Panc1 (cell line): ENCODE measurements at places on chromosomes 3 and 15. TPM values are rescaled to one million over a fixed set of nuclear protein-coding genes. Genes with fewer than 3 reads are reported as not detected.

DNA sequence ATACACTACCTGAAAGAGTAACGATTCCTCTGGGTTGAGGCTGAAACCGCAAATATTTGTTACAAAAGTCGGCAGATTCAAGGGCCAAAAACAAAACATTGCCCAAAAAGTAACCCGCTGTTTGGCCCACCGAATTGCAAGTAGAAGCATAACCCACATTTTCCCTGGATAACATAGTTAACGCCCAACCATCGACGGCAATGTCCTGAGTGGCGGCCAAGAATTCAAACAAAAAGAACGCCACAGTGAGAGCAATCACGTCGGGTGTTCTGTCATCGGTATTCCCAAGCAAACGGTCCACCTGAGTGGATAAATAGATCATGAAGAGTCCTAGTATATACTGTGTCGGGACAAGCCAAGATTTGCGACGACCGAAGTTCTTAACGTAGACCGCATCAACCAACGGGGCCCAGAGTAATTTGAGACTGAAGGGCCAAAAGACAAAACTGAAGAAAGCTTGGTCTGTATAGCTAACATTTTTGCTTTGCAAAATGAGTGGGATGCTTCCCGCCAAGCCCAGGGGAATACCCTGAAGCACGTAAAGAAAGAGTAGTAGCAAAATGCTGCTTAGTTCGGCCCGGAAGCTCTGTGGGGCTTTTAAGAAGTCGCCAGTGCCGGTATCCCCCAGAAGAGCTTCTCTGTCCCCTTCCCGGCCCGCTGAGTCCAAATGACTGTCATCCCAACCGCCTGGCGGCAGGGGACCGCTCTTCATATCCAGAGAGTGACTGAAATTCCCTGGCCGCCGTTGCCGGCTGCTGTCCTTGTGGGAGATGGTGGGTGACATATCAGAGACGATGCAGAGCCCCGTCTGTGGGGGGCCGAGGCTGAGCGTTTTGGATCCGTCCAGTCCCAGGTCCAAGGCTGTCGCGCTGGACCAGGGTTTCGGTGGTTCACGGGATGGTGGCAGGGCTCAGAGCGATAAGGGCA, 750 bp downstream of the SLC33A1 start:
- H3K4me3 ChIP-seq, result peak overlapping the region; percentile 86
- 0 out of 2 replicates have a peak, but pooled peaks cover 8% of the 10 kb centered on the region for H3K4me1 ChIP-seq
- DNase-seq, result no peak
- no peaks in the 10 kb centered on the region for H3K27me3 ChIP-seq
- H3K27ac ChIP-seq, result peak overlapping the region; percentile 91
- H3K36me3 ChIP-seq, result peaks cover 3% of the 10 kb centered on the region; the same call in 1 of the 2 replicates

The P2RY12 gene
- total RNA-seq, result not detected

The KLHL40 gene
- total RNA-seq, result not detected

GRCh38 chr3:10707400-10708215, 108.4 kb upstream of the SLC6A11 start:
- no peaks in the 10 kb centered on the region for H3K4me1 ChIP-seq
- no peaks in the 10 kb centered on the region for H3K36me3 ChIP-seq
- H3K27ac ChIP-seq, result no peak overlapping the region
- no peak for DNase-seq

DNA sequence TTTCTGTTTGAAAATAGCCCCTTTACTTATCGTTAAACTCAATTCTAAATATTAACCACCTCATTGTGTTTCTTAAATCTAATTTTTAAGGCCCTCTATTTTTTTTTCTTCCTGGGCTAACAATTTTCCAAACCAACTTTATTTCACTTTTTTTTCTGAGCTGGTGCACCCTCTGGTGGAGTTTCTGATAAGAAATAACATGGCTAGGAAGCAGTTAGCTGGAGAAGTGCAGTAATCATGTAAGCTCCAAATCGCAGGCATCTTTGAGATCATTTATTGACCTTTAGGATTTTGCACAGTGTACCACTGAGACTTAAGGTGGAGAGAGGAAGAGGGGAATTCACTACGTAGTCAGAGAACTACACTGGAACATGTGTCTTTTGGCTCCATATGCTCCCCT, 6.4 kb downstream of the TMEM207 start:
- no peaks in the 10 kb centered on the region for H3K27me3 ChIP-seq
- no peaks in the 10 kb centered on the region for H3K4me1 ChIP-seq
- no peaks in the 10 kb centered on the region for H3K36me3 ChIP-seq
- H3K27ac ChIP-seq, result no peak overlapping the region

The CFAP91 gene
- total RNA-seq, result 0.90 TPM

The ZDHHC3 gene
- total RNA-seq, result 49.5 TPM

GRCh38 chr3:107520535-107520934, 2.2 kb upstream of the BBX start:
- H3K36me3 ChIP-seq, result no peaks in the 10 kb centered on the region; the same call in 1 of the 2 replicates
- no peak overlapping the region for H3K27ac ChIP-seq
- H3K27me3 ChIP-seq, result peaks cover 9% of the 10 kb centered on the region
- no peak for DNase-seq
- no peak overlapping the region for H3K4me3 ChIP-seq
- peaks cover 4% of the 10 kb centered on the region for H3K4me1 ChIP-seq

- no peaks in the 10 kb centered on the region for H3K36me3 ChIP-seq
- DNase-seq, result no peak
- no peak overlapping the region for H3K4me3 ChIP-seq
- no peaks in the 10 kb centered on the region for H3K27me3 ChIP-seq
- H3K27ac ChIP-seq, result no peak overlapping the region
- no peaks in the 10 kb centered on the region for H3K4me1 ChIP-seq
Measured at GRCh38 chr3:99434190-99434589, 204.2 kb upstream of the COL8A1 start.

- no peaks in the 10 kb centered on the region for H3K36me3 ChIP-seq
Measured at GRCh38 chr3:157113832-157114505, 46.0 kb downstream of the CCNL1 start.

- no peak for DNase-seq
- no peak overlapping the region for H3K27ac ChIP-seq
- no peaks in the 10 kb centered on the region for H3K36me3 ChIP-seq
- peak overlapping the region; percentile 3; the same call in 1 of the 2 replicates for H3K4me3 ChIP-seq
- H3K27me3 ChIP-seq, result no peaks in the 10 kb centered on the region
Measured at GRCh38 chr3:141388823-141389621, 20.7 kb downstream of the ZBTB38 start.

- H3K36me3 ChIP-seq, result no peaks in the 10 kb centered on the region
- H3K4me1 ChIP-seq, result no peaks in the 10 kb centered on the region
- no peaks in the 10 kb centered on the region for H3K27me3 ChIP-seq
- DNase-seq, result no peak
Measured at GRCh38 chr3:17469520-17469919, 272.9 kb downstream of the TBC1D5 start.

GRCh38 chr15:78272316-78272715, 8.0 kb downstream of the DNAJA4 start:
- no peak overlapping the region for H3K4me3 ChIP-seq
- DNase-seq, result no peak
- no peaks in the 10 kb centered on the region for H3K4me1 ChIP-seq
- H3K27ac ChIP-seq, result no peak overlapping the region

The PLA2G4B gene
- 4.7 TPM for total RNA-seq

The TGM4 gene
- total RNA-seq, result 0.46 TPM

DNA sequence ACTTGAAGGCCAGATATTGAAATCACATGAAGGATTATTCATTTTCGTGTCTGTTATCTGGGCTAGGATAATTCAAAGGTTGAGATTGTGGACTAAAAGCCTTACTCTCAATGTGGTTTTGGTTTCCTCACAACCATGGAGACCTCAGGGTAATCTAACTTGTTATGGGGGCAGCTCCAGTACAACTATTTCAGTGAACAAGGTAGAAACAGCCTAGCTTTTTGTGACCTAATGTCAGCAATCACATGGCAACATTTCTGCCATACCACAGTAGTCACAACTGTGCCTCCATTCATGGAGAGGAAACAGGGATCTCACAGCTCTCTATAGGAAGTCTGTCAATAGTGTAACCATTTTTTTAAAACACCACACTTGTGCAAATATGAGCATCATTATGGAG, 62.4 kb upstream of the RARB start:
- H3K4me3 ChIP-seq, result no peak overlapping the region
- no peaks in the 10 kb centered on the region for H3K36me3 ChIP-seq
- DNase-seq, result no peak
- H3K27ac ChIP-seq, result no peak overlapping the region

DNA sequence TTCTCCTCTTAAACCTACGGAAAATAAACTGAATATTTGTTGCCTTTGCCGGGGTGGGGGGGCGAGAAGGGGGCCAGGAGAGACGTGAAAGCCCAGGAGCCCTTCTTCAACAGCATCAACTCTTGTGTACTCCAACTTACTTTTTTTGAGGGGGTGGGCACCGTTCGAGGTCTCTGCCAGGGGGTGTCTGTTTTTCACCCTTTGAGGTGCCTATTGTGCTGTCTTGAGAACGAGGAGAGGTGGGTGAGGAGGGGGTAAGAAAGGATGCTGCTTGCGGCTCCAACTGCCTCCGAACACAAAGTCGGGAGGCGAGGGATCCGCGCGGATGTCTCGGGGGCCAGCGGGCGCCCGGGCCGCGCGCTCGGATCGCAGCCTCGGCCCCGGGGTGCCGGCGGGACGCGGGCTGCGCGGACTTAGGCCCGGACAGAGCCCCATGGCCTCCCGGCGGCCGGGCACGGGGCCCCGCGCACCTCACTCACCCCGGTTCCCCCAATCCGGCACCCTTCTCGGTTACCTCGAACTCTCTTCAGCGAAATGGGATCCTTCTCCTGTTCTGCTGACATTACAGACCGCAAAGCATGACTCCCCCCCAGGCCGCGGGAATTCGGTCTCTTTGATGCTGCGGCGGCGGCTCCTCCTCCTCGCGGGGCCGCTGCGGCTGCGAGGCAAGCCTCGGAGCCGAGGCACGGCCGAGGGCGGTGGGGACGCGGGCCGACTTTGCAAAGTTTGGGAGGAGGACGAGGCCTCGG, 650 bp downstream of the PYGO1 start:
- no peak overlapping the region for H3K27ac ChIP-seq
- H3K36me3 ChIP-seq, result no peaks in the 10 kb centered on the region
- H3K4me3 ChIP-seq, result peak overlapping the region; percentile 60
- no peaks in the 10 kb centered on the region; the same call in 1 of the 2 replicates for H3K4me1 ChIP-seq
- H3K27me3 ChIP-seq, result peaks cover 22% of the 10 kb centered on the region

- H3K27me3 ChIP-seq, result no peaks in the 10 kb centered on the region; the same call in 1 of the 2 replicates
- H3K27ac ChIP-seq, result no peak overlapping the region
- peaks cover 8% of the 10 kb centered on the region for H3K4me1 ChIP-seq
- DNase-seq, result no peak
Measured at GRCh38 chr15:73391128-73391872, 22.5 kb upstream of the HCN4 start.

- no peak overlapping the region for H3K4me3 ChIP-seq
- H3K27me3 ChIP-seq, result no peaks in the 10 kb centered on the region
Measured at GRCh38 chr3:119534296-119534695, 25.1 kb downstream of the CD80 start.

GRCh38 chr3:13308380-13308801, 111.7 kb downstream of the NUP210 start:
- no peak overlapping the region for H3K4me3 ChIP-seq
- H3K27ac ChIP-seq, result no peak overlapping the region
- H3K4me1 ChIP-seq, result no peaks in the 10 kb centered on the region
- H3K27me3 ChIP-seq, result no peaks in the 10 kb centered on the region

The ZIC4 gene
- not detected for total RNA-seq

- H3K4me1 ChIP-seq, result no peaks in the 10 kb centered on the region
- no peak for DNase-seq
- no peak overlapping the region for H3K27ac ChIP-seq
Measured at GRCh38 chr3:64207289-64208080, 17.8 kb downstream of the PRICKLE2 start.

- no peak overlapping the region for H3K4me3 ChIP-seq
- H3K27ac ChIP-seq, result no peak overlapping the region
- H3K27me3 ChIP-seq, result no peaks in the 10 kb centered on the region
Measured at GRCh38 chr3:52792413-52792812, 2.2 kb upstream of the ITIH3 start.

- DNase-seq, result no peak
- H3K36me3 ChIP-seq, result no peaks in the 10 kb centered on the region; the same call in 1 of the 2 replicates
- peaks cover 12% of the 10 kb centered on the region for H3K4me1 ChIP-seq
- no peak overlapping the region for H3K27ac ChIP-seq
- H3K4me3 ChIP-seq, result no peak overlapping the region
Measured at GRCh38 chr3:51968883-51969678, 1.8 kb upstream of the PCBP4 start.

DNA sequence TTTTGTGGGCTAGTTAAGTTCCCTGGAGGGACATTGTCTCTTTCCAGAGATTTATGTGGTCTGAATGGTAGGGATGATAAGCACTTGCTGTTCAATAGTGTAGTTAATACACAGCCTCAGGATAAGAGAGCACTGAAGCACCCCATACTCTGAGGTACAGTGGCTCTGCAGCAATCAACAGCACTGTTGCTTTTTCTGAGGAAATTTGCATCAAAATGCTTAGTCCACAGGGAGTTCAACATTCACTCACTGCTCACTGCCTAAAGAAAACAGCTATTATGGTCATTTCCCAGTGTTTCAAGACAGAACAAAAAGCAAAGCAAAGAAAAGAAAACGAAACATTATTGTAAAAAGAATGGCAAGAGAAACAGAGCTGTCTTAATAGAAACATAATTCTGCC, 441.9 kb downstream of the PLOD2 start:
- H3K27ac ChIP-seq, result no peak overlapping the region
- no peak overlapping the region for H3K4me3 ChIP-seq
- H3K36me3 ChIP-seq, result no peaks in the 10 kb centered on the region
- no peak for DNase-seq
- H3K4me1 ChIP-seq, result no peaks in the 10 kb centered on the region

DNA sequence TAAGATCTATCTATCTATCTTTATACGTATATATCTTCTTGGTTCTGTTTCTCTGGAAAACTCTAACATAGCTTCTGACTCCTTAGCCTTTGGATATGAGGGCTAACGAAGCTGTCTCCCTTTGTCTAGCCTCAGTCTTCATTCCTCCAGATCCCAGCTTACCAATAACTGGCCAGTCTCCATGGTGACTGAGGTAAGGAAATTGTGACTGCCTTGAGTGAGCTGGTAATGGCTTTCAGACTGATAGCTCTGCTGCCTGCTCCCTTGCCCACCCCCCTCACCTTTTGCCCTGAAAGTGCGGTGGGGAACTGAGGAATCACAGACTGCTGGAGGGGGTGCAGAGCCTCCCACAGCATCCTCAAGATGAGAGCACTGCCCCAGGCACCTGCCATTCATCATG, 65.8 kb upstream of the ABHD17C start:
- H3K4me3 ChIP-seq, result no peak overlapping the region
- no peaks in the 10 kb centered on the region for H3K36me3 ChIP-seq
- no peaks in the 10 kb centered on the region for H3K27me3 ChIP-seq
- no peak overlapping the region for H3K27ac ChIP-seq
- no peaks in the 10 kb centered on the region for H3K4me1 ChIP-seq
